Nephron progenitor cell (in vitro differentiated cells): ENCODE measurements at places on chromosomes 2 and 18.

DNA sequence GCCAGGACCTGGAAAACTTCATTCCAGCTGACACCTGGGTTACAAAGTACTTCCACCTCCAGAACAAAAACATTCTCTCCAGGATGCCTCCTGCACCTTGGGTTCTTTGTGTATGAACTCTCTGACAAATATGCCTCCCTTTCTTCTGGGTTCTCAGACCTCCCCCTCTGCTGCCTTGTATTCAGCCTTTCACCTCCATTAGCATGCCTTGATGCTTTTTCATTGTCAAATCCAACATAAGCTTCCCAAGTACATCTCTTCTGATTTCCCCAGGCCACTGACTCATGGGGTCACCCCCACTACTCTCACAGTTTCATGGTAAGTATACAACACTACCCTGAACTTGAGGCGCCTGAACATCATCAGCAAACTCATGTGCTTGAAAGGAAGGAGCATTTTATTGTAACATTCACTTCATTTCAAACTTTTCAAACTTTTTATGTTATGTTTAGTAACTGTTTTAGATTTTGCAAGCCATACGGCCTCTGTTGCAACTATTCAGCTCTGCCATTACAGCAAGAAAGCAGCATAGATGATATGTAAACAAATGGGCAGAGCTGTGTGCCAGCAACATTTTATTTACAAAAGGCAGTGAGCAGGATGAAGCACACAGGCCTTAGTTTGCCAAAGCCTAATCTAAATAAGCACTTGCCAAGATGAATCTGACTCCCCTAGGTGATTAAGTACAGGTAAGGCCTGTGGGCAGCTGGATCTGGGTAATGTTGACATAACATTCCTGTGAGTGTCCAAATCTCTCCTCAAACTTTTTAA is 32.5 kb upstream of the MRPS9 start:
- no peak for DNase-seq

- no peak for DNase-seq
Observed at GRCh38 chr2:177052471-177052870, 160.1 kb upstream of the HNRNPA3 start.

DNA sequence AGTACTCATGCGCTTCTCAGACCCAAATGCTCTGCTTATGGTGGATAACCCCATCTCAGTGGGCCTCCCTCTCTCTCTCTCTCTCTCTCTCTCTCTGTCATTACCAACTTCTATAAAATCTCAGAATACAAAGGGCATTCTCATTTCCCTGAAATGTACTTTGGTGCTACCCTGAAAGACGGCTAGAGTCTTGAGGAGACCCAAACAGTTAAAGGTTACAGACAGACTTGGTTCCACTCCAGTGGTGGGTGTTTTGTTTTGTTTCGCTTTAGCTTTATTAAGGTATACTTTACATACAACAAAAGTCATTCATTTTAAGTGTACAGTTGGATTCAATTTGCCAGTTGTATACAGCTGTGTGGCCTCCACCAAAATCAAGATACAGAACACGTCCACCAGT is 60.9 kb downstream of the BCL11A start:
- no peak for DNase-seq

GRCh38 chr2:1871171-1871570 is 126.9 kb upstream of the PXDN start:
- DNase-seq: no peak

DNA sequence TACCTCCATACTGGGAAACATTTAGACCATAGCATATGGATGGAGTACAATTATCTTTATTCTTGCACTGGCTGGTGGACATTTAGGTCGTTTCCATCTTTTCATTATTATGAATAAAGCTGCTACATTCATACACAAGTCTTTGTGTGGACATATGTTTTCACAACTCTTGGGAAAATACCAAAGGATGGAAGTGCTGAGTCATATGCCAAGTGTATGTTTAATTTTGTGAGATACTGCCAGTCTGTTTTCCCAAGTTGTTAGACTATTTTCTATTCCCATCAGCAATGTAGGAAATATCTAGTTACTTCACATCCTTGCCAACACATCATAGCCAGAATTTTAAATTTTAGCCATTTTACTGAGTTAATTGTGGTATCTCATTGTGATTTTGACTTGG is 91.5 kb downstream of the GALNT13 start:
- no peak for DNase-seq

- DNase-seq: no peak
Observed at GRCh38 chr18:9597609-9598008, 16.8 kb downstream of the PPP4R1 start.

DNA sequence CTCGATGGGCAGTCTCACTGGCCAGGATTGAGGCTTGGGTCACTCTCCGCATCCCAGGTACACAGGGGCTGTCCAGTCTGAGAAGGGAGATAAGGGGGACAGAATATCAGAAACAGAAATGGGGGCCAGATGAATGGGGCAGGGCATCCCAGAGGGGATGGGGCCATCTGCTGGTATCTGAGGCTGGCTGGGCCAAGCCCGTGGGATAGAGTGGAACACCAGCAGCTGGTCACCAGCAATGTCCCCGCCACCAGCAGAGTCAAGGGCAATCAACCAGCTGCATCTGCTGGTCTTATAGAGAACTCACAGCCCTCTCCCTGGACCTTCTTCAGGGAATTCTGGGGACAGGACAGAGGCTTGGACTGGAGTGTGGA is 128.8 kb upstream of the HAAO start:
- DNase-seq: no peak

- no peak for DNase-seq
Observed at GRCh38 chr2:48696881-48697280, 58.6 kb downstream of the LHCGR start.

DNA sequence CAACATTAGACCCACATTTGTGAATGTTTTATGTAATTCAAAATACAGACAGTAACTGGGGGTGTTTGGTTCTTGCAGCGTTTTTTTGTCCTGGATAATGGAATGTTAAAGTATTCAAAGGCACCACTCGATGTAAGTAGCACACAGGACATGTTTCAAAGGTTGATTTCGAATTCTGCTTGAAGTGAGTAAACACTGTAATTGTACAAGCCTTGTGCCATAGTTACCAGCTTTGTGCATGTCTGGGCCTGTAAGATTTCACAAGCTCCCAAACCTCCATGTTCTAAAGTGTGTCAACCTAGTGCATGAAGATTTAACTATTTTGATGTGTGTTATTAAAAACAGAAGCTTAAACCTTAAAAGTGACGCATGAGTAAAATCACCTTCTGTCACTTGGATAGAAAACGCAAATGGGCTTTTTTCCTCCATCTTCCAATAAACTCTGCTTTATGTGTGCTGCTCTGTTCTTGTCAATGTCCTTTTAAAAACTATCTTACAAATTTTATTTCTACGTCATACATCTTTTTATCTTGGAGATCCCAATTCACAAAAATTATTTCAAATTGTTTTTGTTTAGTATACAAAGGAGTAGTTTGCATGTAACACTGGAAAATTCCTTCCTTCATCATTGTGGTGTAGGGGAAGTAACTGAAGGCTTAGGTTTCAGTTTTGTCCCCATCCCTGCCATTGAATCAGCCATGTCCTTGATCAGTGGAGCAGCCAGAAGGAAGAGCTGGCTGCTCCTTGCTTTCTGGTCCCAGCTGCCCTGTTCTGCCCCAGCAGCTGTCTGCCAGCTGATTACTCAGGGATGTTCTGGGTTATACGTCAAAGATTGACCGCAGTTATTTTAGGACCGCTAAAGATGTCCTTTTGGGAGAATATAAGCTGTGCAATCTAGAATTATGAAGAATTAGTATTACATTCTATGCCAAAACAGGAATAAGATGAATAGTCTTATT is 119.2 kb downstream of the PRKRA start:
- DNase-seq: peak; percentile 6

GRCh38 chr2:126809340-126809739 is 89.3 kb upstream of the TEX51 start:
- DNase-seq: peak; percentile 18

DNA sequence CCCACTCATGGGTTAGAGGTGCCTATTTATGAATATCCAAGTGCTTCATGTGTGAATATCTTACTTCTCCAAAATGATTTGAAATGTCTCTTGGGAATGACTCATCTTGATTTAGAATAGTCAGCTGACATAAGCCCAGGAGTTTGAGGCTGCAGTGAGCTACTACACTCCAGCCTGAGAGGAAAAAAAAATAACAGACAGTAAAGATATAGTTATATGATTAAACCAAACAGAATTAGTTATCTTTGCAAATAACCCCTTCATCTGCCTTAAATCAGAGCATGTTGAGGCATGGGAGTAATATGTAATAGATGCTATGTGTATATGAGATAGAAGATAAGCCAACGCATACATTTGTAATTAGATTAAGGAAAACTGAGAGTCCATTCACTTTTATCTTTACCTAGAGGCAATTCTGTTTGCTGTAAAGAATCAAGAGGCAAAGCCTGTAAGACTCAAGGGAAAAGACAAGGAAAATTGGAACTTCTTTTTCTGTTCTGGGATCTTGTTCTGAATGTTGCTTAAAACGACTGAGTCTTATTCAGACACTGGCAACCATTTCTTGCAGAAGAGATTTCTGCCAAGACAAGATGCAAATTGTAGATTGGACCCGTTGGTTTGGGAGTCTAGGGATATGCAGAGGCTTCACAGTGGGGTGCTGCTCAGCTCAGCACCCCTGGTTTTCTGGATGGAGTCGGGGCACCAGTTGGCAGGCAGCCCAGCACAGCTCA is 104.4 kb downstream of the LIPG start:
- DNase-seq: no peak

- DNase-seq: no peak
Observed at GRCh38 chr2:48240912-48241311, 289.0 kb upstream of the STON1 start.

DNA sequence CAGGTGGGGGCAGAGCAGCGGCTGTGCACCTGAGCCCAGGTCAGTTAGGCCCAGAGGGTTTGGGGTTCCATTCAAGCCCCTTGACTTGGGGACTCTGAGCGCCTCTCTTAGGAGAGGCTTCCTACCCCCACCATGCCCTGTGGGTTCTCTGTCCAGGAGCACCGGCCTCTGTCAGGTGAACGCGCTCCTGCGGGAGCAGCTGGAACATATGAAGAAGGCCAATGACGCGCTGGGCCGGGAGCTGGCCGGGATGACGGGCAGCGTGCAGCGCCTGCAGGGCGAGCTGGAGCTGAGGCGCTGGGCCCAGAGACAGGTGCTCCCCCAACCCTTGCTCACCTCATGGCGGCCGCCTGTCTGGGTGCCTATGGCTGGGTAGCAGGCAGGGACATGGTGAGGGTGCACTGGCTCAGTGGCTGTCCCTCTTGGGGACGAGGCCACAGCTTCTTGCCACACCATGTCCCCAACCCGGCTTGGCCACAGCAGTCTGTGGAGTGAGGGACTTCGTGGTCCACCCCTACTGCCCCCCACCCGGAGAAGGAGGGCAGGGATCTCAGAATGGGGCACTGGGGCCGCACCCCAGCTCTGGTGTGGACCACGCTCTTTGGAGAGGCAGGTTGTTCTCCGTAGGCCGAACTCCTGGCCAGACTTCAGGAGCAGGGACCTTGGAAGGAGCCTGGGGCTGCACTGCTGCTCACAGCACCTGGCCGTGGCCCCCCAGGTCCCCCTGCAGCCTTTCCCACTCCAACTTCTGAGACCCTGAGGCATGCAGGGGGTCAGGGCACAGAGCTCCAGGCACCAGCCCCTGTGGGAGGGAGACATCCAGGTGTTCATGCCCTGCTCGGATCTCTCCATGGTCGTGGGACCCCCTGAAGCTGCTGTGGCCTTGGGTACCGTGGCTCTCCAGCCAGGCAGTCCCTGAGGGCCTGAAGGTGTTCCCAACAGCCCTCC is 19.7 kb downstream of the CROCC2 start:
- peak; percentile 2 for DNase-seq

DNA sequence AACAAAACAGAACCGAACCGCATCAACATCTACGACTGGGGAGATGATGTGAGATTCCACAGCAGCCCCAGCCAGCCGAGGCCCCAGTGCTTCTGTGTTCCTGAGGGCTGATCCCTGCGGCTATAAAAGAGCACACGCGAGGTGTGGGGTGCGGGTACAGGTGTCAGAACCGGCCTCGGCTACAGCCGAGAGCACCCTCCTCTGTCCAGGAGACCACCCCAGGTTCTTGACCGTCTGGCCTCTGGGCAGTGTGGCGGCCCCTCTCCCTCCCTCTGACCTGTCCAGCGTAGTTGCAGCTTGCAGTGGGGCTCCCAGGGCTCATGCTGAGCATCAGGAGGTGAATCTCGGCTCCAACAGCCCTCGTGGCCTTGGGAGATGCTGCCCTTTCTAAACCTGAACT is 23.7 kb downstream of the RTP5 start:
- no peak for DNase-seq

- no peak for DNase-seq
Observed at GRCh38 chr2:224098481-224099230, 59.6 kb upstream of the SERPINE2 start.

GRCh38 chr2:110883406-110883805 is 151.0 kb downstream of the ACOXL start:
- no peak for DNase-seq

DNA sequence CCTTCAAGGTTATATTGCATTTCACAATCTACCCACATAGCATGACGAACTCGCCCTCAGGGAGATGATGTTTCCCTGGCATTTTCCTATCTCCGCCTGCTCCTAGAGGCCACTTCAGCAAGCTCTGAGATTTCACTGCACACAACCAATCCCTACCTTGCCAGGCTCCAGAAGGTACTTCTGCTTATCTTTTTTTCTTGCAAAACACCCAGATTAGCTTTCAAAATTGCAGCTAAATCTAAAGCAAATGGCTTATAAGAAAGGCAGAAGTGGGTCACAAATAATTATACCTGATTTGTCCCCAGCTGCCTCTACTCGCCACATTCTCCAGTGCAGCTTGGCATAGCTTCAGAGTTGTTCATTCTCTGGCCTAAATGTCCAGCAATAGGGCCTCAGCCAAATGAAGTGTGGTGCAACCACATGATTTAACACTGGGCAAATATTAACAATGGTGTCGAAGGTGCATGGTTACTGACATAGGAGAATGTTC is 32.4 kb upstream of the MRPL19 start:
- no peak for DNase-seq

- no peak for DNase-seq
Observed at GRCh38 chr2:42722320-42723190, 41.4 kb downstream of the OXER1 start.

DNA sequence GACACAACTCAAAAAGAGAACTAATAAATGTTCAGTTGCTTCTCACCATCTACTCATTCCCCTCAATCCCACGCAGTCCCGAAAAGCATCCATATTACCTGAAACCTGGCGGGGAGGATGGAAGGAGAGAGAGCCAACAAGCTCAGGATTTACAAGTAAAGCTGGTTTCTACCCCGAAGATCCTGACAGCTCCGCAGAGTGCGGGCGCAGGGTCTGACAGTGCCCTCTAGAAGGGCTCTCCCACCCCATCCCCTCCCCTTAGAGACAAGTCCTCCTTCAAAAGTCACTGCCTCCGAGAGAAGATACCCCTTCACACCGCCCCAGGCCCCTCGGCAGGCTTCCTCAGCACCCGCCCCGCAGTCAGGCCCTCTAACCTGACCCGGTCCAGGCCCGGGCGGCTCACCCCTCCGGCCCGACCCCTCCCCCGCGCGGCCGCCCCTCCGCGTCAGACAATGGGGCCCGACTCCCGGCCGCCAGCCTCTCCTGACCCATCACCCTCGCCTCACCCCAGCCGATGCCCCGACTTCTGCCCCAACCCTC is 550 bp downstream of the RAB1A start:
- DNase-seq: peak; percentile 65
